Panc1 (cell line): ENCODE measurements at places on chromosomes 12 and 14. TPM values are rescaled to one million over a fixed set of nuclear protein-coding genes. Genes with fewer than 3 reads are reported as not detected.

GRCh38 chr12:105402366-105402765 is 71.9 kb downstream of the C12orf75 start:
- no peak for DNase-seq

DNA sequence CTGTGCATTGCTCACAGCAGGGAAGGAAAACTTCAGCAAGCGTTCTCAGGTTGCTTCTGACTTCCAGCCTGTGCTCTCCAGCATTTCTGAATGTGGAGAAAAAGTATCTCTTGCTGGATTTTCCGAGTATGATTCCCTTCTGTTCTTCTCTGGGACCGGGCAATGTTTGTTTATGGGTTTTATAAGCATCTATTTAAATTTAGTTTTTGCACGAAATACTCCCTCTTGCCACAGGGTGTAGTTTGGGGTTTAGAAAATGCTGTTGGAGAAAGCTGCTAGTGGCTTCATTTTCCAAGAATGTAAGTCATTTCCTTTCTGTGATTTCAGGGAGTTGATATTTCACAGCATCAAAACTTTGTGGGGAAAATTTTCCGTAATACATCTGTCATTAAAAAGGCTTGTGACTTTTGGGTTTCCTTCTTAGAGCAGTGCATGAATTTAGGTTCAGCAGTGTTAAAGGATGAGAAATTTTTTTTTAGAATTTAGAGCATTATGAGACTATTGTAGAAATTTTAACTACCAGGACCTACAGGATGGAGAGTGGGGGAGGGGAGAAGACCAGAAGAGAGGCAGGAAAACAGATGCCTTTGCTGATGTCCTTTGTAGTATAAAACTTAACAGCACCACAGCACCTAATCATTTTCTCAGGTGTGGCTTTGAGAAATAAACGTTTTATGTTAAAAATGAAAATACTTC is 1.5 kb downstream of the FRMD6 start:
- peak; percentile 54 for DNase-seq

DNA sequence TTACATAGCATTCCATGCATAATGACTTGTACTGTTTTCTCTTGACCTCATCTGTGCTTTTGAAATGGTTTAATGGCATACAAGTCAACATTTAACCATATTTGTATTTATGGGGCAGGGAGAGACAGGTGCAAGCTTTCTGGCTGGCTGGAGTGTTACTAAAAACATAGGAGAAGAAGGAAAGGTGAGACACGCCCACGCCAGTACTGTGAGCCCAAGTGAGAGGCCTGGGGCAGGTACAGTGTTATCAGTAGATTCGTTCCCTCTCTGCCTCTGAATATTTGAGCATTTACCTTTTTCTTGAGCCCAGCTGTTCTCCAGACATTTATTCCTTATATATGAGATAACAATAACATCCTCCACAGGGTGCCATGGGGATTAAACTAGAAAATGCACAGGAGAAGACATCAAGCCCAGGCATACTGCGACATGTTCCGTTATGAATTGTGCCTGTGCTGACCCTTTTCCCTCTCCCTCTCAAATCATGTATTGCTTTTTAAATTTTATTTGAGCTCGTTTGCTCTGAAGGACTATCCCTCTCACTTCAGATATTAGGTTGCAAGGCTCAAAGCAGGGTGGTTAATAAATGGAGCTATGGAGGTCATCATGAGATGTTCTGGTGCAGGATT is 34.6 kb upstream of the TUBA1C start:
- no peak for DNase-seq

DNA sequence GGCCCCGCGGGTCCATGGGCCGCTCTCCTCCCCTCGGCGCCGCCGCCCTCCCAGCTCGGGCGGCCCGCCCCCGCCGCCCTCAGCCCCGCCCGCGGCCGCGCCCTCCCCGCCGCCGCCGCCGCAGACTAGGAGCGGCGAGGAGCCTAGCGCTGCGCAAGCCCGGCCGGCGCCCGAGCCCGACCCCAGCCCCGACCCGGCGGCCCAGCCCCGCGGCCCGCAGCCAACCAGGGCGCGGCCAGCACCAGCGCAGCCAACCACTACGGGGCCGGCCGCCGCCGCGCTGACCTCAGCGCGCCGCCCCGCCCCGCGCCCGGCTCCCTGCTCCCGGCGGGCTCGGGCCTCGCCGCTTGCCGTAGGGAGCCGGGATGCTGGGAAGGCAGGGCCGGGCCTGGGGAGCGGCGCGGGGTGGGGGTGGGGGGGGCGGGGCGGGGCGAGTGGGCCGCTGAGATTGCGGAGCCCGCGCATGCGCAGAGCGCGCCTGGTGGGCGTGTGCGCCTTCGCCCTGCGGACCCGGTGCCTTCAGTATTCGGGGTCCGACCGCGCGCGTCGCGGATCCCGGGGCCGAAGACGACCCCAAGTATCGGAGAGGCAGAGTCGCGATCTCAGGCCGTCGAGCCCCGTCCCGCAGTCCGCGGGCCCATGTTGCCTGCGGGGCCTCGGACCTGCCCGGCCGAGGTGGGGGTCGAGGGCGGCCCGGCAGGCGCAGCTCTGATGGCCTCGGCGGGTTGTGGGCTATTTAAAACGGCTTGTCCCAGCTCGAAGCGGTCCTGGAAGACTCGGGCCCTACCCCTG is at the start of gene CDC42BPB:
Gene CDC42BPB, minus strand, starts transcription at position 178 of the 792 bp plus-strand sequence. CDS start 376 bp downstream, outside the sequence.
- DNase-seq = no peak

GRCh38 chr14:22370084-22370847 is 218.8 kb downstream of the DAD1 start:
- no peak for DNase-seq

The PLA2G1B gene
- 0.69 TPM for total RNA-seq

The ERP27 gene
- not detected for total RNA-seq

GRCh38 chr14:95256002-95256775 is 63.5 kb downstream of the CLMN start:
- DNase-seq = no peak

- no peak for DNase-seq
Observed at GRCh38 chr12:9619411-9620179, 11.9 kb upstream of the KLRB1 start.

DNA sequence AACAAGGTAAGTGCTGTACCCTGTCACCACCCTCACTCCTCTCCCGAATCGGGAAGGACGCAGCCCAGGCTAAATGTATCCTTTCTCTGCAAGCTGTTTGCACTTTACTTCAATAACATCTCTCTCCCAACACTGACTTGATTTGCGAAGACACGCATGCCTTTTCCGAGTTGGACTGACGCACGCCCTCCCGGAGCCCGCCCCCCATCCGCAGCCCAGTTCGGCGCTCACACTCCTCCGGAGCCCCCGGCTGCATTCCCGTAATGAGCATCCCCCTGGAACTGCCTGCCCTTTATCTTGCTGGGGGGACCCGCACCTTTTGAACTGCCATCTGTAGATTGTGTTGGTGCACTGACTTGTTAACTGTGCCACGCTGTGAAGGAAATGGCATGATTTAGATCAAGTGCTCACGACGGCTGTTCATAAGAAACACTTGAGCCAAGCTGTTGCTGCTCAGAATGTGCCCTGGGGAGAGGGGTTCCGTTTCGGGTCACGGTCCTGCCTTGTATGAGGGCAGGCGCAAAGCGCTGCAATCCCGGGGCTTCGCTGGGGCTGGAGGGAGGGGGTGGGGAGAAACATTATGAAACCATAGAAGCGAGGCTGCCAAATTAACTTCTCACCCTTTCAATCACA is 176.6 kb upstream of the CDKN3 start:
- DNase-seq = no peak

GRCh38 chr12:132739600-132740312 is 21.9 kb downstream of the ANKLE2 start:
- DNase-seq = no peak

The RAB15 gene
- 6.0 TPM for total RNA-seq

DNA sequence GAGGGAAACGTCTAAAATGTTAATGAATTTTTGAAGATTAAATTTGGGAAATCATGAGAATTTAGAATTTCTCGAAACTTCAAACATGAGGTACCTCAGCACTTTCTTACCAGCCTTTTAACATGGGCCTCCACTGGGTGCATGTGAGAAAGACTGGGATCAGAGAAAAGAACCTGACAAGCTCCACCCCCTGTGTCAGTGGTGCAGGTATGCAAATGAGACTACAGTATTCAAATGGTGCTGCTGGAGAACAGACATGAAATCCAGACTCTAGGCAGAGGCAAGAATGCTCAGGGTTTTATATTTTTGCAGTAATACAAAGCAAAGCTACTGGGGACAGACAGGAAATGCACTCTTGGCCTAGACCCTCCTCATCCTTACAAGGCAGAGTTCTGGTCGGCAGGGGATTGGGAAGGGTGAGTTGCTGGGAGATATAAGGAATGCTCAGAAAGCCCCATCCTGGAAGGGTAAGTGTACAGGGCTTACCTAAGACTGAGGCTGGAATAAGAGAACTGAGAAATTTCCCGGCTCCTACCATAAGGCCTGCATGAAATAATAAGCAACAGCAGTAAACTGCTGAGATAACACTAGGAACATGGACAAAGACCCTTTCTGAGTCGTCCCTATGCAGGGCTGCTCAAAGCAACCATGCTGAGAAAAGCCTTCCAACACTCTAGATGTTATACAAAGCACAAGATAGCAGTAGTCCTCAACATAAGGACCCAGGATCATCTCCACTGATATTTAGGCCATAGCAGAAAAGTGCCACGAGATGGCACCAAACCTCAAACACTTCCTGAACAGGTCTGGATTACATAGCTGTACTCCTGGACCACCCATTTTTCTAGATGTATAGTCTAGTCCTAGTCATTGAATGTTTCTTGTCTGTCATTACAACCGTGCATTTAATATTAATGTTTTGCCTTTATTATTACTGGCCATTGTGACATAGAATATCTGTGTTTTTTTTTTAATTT is 260.8 kb downstream of the RASSF9 start:
- peak; percentile 25 for DNase-seq

- DNase-seq = no peak
Observed at GRCh38 chr12:130969223-130969622, 15.5 kb downstream of the ADGRD1 start.

DNA sequence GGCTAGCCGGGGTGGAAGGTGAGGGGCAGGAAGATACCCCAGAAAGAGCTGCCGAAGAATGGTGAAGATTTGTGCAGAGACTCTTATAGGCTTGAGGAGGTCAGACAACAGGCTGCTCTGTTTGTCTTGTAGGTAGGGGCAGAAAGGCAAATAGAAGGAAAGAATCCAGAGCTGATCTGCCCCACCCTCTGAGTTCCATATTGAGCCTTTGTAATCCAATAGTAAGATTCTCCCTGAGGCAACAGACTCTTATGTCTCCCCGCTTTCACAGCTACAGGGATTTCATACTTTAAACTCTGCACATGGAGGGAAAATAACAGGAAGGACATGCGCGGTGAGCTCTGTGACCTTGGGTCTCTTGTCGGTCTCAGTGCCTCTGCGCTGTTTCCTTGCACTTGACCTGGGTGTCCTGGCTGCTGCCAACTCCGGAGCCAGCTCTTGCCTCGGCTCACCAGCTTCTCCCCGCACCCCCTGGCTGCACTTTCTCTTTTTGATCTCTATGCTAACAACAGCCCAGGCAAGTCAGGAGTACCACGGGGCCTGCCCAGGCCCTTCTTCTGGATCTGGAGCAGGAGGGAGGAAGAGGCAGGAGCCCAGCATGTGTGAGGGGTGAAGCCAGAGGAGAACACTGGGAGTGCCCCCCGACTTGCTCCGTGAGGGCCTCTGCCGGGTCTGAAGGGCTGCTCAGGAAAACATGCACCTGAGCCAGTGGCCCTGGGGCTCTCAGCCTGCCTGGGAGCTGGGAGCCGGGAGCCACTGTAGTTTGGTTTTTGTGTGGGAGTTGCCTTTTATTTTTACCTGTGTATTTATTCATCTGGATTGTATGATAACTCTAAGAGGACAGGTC is 75.8 kb downstream of the PPP1R36 start:
- DNase-seq = no peak

DNA sequence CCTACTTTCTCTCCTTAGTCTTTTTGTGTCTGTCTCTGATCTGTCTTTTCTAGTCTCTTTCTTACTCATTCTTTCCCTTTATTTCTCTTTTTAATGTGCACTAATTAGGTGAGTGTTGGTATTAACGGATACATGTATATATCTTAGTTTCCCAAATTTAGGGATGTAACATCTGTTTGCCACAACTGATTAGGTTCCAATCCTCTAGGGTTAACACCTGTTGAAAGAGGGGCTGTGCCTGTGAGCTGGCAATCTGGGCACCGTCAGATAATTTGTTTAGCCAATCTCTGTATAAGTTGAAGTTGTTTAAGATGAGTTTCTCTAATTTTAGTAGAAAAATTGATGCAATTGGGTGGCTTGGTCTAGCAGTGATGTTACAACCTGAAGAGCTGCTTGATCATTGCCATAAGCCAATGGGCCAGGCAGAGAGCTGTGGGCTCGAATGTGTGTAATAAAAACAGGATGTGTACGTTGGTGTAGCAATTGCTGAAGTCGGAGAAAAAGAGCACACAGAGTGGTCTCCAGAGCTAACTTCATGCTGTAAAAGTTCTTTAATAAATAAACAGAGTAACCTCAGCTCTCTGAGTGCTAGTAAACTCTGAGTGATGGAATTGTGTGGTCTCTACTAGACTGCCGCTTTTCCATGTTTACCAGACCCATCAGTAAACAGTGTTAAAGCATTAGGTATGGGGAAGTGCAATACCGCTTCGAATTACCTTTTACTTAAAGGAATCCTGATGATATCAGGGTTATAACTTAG is 18.3 kb upstream of the LYZ start:
- no peak for DNase-seq
